Fibroblast of the aortic adventitia (primary cell): ENCODE measurements at places on chromosomes 1 and 21. TPM values are rescaled to one million over a fixed set of nuclear protein-coding genes. Genes with fewer than 3 reads are reported as not detected.

The F3 gene
- total RNA-seq = 6.9 and 24.0 TPM in 2 replicates

The ZBTB18 gene
- 2.9 and 11.1 TPM in 2 replicates for total RNA-seq

The NIBAN1 gene
- total RNA-seq = 121 and 131 TPM in 2 replicates

The ELAPOR1 gene
- 0.16 and 0.45 TPM in 2 replicates for total RNA-seq

The DYNLT4 gene
- 1.2 TPM in 1 of 2 replicates, not detected in the other for total RNA-seq

The AADACL4 gene
- total RNA-seq = not detected in 2 replicates

The SYNJ1 gene
- 9.6 and 11.4 TPM in 2 replicates for total RNA-seq

The CBS gene
- 63.3 and 87.1 TPM in 2 replicates for total RNA-seq

The MAEL gene
- not detected in 2 replicates for total RNA-seq

The GRIK3 gene
- total RNA-seq = not detected in 2 replicates

The NEK2 gene
- total RNA-seq = 12.4 TPM in 1 of 2 replicates, not detected in the other

The SLC25A34 gene
- 0.54 and 0.65 TPM in 2 replicates for total RNA-seq

The IL19 gene
- 0.41 TPM in 1 of 2 replicates, not detected in the other for total RNA-seq

The RCC2 gene
- 40.1 and 46.0 TPM in 2 replicates for total RNA-seq

The TNFRSF1B gene
- 7.3 and 10.7 TPM in 2 replicates for total RNA-seq

GRCh38 chr1:10353693-10354092 is 45.2 kb upstream of the PGD start:
- DNase-seq = no peak

GRCh38 chr1:235074523-235075047 is 54.1 kb downstream of the TOMM20 start:
- DNase-seq = peak; percentile 57

DNA sequence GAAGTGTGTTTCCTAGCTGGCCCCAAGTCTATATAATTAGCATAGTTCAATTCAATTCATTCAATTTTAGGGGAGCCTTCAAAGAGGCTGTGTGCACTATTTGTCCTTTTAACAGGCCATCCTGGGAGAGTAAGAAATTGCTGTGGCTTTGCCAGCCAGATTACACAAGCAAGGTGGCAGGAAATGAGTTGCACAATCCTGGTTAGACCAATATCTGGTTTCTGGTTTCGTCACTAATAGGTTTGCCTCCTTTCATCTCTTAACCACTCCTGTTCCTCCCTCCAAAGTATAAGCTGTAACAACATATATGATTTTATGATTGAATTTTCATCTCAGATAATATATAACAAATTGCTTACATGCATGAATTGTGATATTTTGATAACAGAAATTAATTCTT is 84.1 kb upstream of the NEGR1 start:
- peak; percentile 63 for DNase-seq

- DNase-seq = no peak
Measured at GRCh38 chr1:245056913-245057312, 97.9 kb upstream of the KIF26B start.

GRCh38 chr21:15495965-15496364 is 233.8 kb upstream of the USP25 start:
- peak; percentile 59 for DNase-seq

DNA sequence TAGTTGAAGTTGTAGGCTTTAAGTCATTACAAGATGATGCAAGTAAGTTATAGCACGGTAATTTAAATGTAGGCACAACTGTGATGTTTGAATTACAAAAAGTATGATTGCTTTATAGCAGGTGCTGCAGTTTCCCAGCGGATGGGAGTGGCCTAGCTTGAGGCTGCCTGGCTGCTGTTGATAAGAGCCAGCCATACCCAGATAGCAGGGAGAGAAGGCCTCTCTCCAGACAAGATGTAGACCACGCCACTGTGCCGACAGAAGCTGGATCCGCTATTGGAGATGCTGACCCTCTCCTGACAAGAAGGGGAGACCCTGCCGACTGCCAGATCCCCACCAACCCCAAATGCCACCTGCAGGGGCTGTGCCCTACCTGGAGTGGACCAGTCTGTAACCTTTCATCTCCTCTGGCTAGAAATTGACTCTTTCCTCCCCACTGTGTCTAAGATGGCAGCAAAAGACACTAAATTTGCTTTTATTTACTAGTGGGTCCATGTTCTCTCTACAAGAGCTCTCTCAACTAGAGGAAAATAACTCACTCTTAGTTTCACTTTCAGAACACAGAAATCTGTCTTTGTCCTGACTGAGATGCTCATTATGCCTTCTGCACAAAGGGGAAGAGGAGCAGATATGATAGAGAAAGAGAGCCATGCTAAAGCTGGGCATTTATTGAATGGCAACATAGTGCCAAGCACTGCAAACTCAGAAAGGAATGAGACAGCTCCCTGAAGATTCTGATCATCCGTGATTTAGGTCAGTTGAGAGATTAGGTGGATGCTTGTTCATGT is 127.9 kb downstream of the URB2 start:
- DNase-seq = no peak

GRCh38 chr1:37152491-37152890 is 118.2 kb upstream of the GRIK3 start:
- no peak for DNase-seq

GRCh38 chr1:72623299-72623708 is 341.0 kb upstream of the NEGR1 start:
- peak; percentile 60 for DNase-seq

DNA sequence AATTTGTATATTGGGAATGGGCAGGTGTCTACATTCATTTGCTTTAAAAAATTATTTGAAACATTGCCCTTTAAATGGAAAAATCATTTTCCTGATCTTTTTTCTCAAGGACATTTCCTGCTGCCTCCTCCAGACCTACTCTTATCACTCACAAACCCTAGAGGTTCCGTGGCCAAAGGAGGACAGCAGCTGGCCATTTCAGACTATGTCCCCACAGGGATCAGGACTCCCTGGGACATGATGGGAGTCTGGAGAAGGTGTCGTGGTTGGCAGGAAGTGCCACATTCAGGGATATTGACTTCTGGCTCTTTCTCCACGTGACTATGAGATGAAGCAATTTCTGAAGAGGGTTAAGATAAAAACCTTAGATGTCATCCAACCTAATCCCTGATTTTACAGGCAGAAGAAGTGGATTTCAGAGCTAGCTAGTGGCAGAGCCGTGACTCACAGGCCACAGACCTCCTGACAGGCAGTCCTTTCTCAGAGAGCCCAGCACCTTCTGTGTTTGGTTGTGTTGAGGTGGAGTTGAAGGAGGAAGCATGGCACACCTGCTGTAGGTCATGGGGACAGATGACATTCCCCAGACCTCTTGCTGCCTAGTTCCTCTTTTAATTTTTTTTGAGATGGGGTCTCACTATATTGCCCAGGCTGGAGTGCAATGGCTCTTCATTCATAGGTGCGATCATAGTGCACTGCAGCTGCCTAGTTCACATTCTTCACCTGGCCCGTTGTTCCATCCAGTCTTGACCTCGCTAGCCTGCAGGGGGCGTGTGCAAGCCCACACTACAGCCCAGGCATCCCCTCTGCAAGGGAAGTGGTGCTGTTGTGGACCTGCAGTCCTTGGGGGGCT is 25.5 kb upstream of the IL10 start:
- DNase-seq = peak; percentile 19

DNA sequence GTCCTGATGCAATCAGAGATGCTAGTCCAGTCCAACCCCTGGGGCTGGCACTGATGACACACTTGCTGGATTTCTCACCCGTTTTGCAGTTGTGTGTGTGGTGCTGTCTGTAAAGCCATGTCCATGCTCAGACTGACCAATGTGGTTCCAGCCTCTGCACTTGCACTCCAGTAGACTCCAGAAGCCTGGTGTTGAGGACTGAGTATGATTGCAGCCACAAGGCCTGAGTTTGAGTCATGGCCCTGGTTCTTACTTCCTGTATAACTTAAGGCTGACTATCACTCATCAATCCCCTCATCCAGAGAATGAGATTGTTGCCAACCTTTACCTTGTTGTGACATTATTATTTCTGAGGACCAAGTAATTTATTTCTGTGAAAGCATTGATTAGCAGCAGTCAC is 34.8 kb upstream of the IKBKE start:
- no peak for DNase-seq

- DNase-seq = no peak
Measured at GRCh38 chr1:202967684-202968281, 726 bp upstream of the CYB5R1 start.

GRCh38 chr1:8283058-8283884 is 34.6 kb upstream of the SLC45A1 start:
- DNase-seq = no peak

- DNase-seq = no peak
Measured at GRCh38 chr1:48223366-48224240, 1.1 kb downstream of the SLC5A9 start.

- DNase-seq = peak; percentile 71
Measured at GRCh38 chr1:172990598-172991215, 60.0 kb downstream of the TNFSF18 start.

DNA sequence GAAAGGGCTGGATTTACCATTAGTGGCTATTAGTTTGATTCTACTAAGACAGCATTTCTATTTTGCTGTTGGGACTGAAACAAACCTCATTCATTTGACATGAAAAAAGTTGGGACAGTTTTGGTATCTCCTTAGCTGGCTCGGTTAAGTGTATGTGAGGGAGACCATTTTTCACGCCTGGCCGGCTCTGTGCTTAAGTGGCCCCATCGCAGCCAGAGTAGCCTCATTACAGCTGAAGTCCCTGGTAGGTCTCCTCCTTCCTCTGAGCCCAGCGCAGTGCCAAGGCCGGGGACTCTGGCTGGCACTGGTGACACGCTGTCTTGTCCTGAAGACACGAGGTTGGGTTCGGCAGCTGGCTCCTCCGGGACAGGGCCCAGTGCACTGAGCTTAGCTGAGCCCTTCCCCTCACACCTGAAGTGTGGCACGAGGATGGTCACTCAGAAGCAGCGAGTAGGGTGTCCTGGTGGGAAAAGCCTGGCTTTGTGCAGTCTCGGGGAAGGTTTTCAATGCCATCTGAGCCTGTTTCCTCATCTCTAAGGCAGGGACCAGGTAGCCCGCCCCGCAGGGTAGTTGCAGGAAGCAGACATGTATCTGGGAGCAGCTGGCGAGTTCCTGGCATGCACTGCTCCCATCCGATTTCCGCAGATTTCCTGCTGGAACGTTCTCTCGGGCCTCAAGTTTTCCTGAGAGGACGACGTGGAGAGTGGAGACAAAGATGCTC is 196.5 kb downstream of the DYRK1A start:
- no peak for DNase-seq

DNA sequence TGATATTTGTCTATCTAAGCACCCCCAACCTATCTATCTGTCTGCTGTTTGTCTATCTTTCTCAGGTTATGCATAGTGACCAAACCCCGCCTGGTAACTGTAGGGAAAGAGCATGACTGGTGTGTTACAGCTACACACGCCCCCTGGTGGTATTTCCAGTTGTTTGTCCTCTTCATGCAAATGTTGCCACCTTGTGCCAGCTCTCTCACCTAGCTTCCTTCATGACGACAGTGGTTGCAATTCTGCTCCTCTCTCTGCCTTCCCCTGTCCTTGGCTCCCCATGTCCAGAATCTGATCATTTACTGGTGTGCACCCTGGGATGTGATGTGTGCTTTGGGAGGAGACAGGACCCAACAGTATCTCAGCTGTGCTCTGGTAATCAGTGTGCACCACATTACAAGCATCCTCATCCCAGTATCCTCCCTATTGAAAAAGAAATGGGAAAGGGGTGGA is 8.1 kb upstream of the INKA2 start:
- DNase-seq = peak; percentile 79

DNA sequence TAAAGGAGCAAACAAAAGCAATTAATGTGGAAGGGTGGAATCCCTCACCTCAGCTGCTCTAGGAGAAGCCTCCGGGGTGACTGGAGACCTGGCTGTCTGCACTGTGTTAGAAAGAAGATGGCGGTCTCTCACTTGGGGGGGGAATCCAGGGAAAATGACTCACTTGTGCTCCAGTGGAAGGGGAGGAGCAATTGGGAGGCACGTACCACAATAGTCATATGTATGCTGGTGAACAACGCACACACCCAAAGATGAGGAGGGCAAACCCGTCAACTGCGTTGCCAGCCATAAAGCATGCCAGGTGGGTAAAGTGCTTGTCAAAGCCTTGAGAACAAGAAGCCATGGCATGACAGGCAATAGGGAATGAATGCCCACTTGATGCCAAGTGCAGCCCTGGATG is 22.1 kb downstream of the PLEKHA6 start:
- DNase-seq = peak; percentile 45

DNA sequence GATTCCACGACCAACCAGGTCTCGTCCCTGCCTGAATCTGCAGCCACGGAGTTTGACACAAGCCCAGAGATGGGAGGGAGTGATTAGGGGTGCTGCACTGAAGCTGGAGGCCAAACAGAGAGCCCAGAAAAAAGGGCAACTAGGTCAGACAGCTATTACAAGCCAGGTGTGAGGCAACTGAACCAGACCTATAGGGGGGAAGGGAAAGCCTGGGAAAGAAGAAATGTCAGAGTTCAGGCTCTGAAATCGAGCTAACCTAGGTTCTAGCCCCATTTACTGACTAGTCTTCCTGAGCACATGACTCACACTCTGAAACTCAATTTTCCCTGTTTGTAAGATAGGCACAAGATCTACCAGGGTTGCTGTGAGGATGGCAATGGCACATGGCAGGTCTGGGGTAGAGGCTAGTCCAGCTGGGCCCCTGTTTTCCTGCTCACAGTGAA is 1.7 kb downstream of the DHCR24 start:
- no peak for DNase-seq

GRCh38 chr1:69172003-69173000 is 395.4 kb upstream of the LRRC7 start:
- DNase-seq = peak; percentile 74

- DNase-seq = peak; percentile 65
Measured at GRCh38 chr1:240644732-240645131, 32.8 kb upstream of the GREM2 start.
